Progenitor cell of endocrine pancreas (in vitro differentiated cells): ENCODE measurements at places on chromosomes 7 and 10. TPM values are rescaled to one million over a fixed set of nuclear protein-coding genes. Genes with fewer than 3 reads are reported as not detected.

GRCh38 chr7:50661345-50662040, 96.3 kb upstream of the DDC start:
- no peaks in the 10 kb centered on the region for H3K27me3 ChIP-seq
- no peak overlapping the region for H3K27ac ChIP-seq
- H3K4me1 ChIP-seq = peaks cover 2% of the 10 kb centered on the region
- DNase-seq = no peak

DNA sequence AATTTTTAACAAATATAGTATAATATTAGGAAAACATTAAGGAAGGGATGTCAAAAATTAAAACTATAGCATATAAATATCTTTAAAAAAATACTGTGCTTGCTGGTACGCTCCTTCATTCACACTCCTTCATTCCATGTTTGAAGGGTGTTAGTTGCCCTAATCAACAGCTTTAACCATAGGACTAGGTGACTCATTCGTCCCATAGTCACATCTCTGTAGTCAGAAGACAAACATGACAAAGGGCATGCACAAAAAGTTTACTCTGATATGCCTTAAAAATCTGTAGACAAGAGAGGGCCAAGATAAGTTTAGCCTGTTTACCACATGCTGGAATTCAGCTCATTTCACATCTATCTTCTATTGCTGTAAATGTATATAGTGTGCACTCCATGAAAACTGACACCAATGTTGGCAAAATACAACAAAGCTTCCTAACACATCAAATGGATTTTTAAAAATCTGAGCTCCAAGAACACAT, 646 bp downstream of the FAM13C start:
- peaks cover 10% of the 10 kb centered on the region for H3K27me3 ChIP-seq
- H3K4me1 ChIP-seq = peaks cover 10% of the 10 kb centered on the region
- H3K27ac ChIP-seq = peak overlapping the region; percentile 95

TMEM140 gene
- total RNA-seq = 0.14 TPM in 1 of 2 replicates, not detected in the other

DNA sequence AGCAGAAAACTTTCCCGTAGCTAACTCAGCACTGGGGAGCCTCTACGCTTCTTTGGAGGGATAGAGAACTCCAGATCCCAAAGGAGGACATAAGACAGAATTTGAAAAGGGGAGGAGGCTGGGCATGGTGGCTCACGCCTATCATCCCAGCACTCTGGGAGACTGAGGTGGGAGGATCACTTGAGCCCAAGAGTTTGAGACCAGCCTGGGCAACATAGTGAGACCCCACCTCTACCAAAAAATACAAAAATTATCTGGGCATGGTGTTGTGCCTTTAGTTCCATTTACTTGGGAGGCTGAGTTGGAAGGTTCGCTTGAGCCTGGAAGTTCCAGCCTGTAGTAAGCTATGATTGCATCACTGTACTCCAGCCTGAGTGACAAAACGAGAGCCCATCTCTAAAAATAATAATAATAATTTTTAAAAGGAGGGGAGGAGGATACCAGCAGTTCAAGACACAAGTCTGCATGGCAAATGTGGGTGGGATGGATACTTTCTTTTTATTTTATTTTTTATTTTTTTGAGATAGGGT, 165.9 kb upstream of the SH2B2 start:
- peaks cover 15% of the 10 kb centered on the region for H3K4me1 ChIP-seq
- peaks cover 26% of the 10 kb centered on the region for H3K36me3 ChIP-seq
- DNase-seq = no peak
- no peak overlapping the region for H3K27ac ChIP-seq

ITPRID1 gene
- total RNA-seq = 3.1 and 3.9 TPM in 2 replicates

- H3K27me3 ChIP-seq = no peaks in the 10 kb centered on the region
- H3K4me3 ChIP-seq = no peak overlapping the region
- H3K36me3 ChIP-seq = peaks cover 5% of the 10 kb centered on the region
- no peak for DNase-seq
- no peak overlapping the region for H3K27ac ChIP-seq
Measured at GRCh38 chr10:94005050-94005449, 11.3 kb downstream of the PLCE1 start.

SPRN gene
- 0.12 TPM in 1 of 2 replicates, not detected in the other for total RNA-seq

GRCh38 chr10:123480845-123481244, 185.3 kb upstream of the GPR26 start:
- no peaks in the 10 kb centered on the region for H3K36me3 ChIP-seq
- no peak overlapping the region for H3K4me3 ChIP-seq
- DNase-seq = no peak
